Activated naive CD4-positive, alpha-beta T cell treated with Interleukin-2 at 50 U/mL for 16 hours (primary cell): ENCODE measurements at places on chromosomes 4 and X.

GRCh38 chr4:163542275-163542674 lies 47.8 kb downstream of the TMA16 start:
- DNase-seq = no peak

- DNase-seq = no peak
Observed at GRCh38 chrX:54208531-54208930, 25.5 kb upstream of the FAM120C start.

GRCh38 chrX:41148553-41148952 lies 63.3 kb downstream of the USP9X start:
- no peak for DNase-seq

GRCh38 chr4:40228497-40229365 lies 31.9 kb downstream of the RHOH start:
- no peak for DNase-seq

DNA sequence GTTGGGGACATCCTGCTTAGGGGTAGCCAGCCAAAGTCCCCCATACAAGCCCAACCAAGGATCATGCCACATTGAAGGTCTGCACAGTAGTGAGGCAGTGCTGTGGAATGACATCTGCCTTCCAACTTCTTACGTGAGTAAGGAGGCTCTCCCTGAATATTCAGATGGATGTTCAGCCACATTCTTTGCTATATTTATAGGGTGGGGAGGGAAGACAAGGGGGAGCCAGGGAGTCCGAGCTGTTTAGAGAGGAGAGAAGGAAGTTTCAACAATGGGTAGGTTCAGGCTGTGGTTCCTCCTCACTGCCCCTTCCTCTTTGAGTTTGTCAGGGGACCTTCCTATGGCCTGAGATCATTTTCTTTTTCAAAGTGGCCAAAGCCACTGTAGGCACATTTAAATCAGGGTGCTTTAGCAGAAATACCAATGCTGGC lies 29.8 kb downstream of the MSN start:
- no peak for DNase-seq
